ENCODE measurements at places on chromosomes 5 and 9. TPM values are rescaled to one million over a fixed set of nuclear protein-coding genes. Genes with fewer than 3 reads are reported as not detected.

CARD6 gene
- total RNA-seq, result 17.9 TPM

- no peak for DNase-seq
- peaks cover 15% of the 10 kb centered on the region for H3K36me3 ChIP-seq
- H3K4me3 ChIP-seq, result no peak overlapping the region
- no peaks in the 10 kb centered on the region for H3K27me3 ChIP-seq
Observed at GRCh38 chr5:66169534-66169933, 25.4 kb downstream of the SREK1 start.

- no peak overlapping the region for H3K4me3 ChIP-seq
- H3K36me3 ChIP-seq, result no peaks in the 10 kb centered on the region
- peak; percentile 65 for DNase-seq
- no peak overlapping the region for H3K27ac ChIP-seq
Observed at GRCh38 chr5:65394087-65394486, 87.6 kb downstream of the ADAMTS6 start.

GRCh38 chr9:33475357-33475756, 1.6 kb upstream of the NOL6 start:
- H3K36me3 ChIP-seq, result peaks cover 2% of the 10 kb centered on the region
- H3K27me3 ChIP-seq, result no peaks in the 10 kb centered on the region
- DNase-seq, result no peak
- no peak overlapping the region for H3K27ac ChIP-seq
- no peak overlapping the region for H3K4me3 ChIP-seq
- peaks cover 4% of the 10 kb centered on the region for H3K4me1 ChIP-seq

GRCh38 chr5:77620405-77620804, 18.1 kb downstream of the OTP start:
- peak; percentile 59 for DNase-seq
- no peaks in the 10 kb centered on the region for H3K36me3 ChIP-seq
- peaks cover 17% of the 10 kb centered on the region for H3K27me3 ChIP-seq
- H3K4me3 ChIP-seq, result no peak overlapping the region

DNA sequence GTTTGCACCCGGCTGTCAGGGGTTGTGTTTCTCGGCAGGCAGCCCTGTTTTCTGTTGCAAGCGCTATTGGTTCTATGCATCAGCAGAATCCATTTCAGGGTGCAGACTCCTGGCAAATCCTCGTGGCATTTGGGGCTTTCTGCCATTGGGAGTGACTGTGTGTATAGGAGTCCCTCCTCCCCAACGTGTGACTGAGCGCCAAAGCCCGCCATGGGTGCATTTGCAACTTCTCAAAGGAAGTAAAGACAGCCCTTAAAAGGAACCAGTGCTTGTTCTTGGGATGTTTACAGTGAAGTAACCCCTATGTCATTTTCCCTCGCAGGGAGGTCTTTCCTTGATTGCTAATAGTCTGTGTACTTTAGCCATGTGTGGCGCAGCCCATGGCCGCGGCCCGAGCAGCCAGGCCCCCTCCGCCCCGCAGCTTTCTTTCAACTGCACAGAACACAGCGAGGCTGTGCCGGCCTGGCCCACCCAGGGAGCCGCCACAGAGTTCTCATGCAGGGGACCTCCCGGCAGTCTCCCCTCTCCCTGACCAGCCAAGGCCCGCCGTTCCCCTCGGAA, 175.6 kb downstream of the HSD17B3 start:
- H3K4me1 ChIP-seq, result no peaks in the 10 kb centered on the region
- DNase-seq, result peak; percentile 55
- H3K27ac ChIP-seq, result no peak overlapping the region
- H3K36me3 ChIP-seq, result no peaks in the 10 kb centered on the region
- no peak overlapping the region for H3K4me3 ChIP-seq
- H3K27me3 ChIP-seq, result no peaks in the 10 kb centered on the region

Measured in kidney (tissue), 22 donors.